ENCODE measurements at places on chromosomes 1 and 21.

- DNase-seq: no peak
Measured at GRCh38 chr1:17861685-17862084, 106.6 kb downstream of the ACTL8 start.

- no peak for DNase-seq
Measured at GRCh38 chr1:172711558-172711957, 52.7 kb downstream of the FASLG start.

DNA sequence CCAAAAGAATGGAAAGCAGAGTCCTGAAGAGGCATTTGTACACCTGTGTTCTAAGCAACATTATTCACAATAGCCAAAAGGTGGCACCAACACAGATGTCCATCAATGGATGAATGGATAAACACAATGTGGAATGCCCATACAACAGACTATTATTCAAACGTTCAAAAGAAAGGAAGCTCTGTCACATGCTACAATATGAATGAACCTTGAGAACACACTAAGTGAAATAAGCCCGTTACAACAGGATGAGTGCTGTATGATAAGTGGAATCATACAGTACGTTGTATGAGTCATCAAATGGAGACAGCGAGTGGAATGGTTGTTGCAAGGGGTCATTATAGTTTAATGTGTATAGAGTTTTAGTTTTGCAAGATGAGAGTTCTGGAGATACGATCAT is 80.1 kb downstream of the SH3BGR start:
- no peak for DNase-seq

DNA sequence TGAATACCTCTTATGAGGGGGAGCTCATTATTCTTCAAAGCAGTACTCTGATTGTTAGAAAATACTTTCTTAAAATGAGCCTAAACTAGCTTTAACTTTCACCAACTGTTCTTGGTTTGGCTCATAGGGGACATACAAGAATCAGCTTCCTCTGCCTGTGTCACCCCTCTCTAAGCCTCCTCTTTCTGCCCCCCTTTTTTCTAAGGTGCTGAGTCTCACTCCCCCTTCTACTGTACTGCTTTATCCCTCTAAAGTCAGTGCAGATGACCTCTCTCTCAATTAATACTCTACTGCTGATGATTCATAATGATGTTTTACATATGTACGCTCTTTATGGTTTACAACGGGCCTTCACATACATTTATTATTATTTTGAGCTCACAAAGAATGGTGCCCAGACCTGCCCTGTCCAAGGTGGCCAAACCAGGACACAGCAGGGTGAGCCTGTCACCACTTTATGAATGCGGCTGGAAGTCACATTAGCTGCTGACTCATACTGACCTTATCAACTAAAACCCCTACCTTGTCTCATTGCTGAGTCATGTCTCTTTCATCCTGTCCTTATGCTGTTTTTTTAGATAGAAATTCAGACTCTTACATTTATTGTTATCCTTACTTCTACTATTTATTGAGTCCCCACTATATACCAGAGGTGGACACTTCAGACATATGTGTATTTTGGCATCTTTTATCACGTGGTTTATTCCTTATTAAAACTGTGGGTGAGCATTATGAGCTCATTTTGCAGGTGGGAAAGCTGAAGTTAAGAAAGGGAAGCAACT is 126.9 kb downstream of the RNF220 start:
- DNase-seq: peak; percentile 69

GRCh38 chr1:156464335-156464734 is 36.2 kb downstream of the MEF2D start:
- no peak for DNase-seq

GRCh38 chr1:46969014-46969619 is 27.8 kb upstream of the CYP4A11 start:
- no peak for DNase-seq

- peak; percentile 89 for DNase-seq
Measured at GRCh38 chr1:246329900-246330299, 177.2 kb downstream of the SMYD3 start.

DNA sequence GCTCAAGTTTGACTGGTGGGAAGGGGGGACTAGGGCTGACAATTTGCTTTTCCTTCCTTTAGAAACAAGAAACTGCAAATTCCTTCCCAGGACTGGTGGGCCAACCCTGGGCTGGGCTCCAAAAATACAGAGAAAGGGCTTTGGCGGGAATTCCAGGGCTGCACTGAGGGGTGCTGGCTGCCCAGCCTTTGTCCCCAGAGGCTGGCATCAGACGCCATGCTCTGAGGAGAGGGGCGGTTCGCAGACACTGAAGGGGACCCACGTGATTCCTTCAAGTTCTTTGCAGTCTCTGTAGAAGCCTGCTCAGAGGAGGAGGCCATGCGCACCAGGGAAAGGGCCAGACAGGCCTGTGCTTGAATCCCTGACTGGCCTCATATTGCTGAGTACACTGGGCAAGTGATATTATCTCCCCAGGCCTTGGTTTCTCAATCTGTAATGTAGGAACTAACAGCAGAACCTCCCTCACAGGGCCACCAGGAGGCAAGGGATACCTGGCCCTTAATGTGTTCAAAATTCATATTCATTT is 119.5 kb downstream of the EPHB2 start:
- no peak for DNase-seq

DNA sequence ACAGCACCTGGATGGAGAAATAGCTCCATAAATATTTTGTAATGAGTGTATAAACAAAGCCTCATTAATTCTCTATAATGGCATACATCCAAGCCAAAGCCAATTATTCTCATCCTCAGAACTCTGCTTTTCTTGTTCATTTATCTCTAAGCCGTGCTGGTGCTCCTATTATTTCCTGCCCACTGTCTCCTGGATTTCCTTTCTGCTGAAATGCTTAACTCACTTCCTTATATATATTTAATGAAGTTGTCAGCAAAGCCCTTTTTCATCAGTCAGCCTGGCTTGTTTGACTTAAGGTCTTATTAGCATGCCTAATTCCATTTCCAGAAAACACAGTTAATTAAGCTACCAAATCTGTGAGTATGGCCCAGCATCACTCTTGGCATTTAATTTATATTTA is 93.4 kb downstream of the SLC25A24 start:
- no peak for DNase-seq

DNA sequence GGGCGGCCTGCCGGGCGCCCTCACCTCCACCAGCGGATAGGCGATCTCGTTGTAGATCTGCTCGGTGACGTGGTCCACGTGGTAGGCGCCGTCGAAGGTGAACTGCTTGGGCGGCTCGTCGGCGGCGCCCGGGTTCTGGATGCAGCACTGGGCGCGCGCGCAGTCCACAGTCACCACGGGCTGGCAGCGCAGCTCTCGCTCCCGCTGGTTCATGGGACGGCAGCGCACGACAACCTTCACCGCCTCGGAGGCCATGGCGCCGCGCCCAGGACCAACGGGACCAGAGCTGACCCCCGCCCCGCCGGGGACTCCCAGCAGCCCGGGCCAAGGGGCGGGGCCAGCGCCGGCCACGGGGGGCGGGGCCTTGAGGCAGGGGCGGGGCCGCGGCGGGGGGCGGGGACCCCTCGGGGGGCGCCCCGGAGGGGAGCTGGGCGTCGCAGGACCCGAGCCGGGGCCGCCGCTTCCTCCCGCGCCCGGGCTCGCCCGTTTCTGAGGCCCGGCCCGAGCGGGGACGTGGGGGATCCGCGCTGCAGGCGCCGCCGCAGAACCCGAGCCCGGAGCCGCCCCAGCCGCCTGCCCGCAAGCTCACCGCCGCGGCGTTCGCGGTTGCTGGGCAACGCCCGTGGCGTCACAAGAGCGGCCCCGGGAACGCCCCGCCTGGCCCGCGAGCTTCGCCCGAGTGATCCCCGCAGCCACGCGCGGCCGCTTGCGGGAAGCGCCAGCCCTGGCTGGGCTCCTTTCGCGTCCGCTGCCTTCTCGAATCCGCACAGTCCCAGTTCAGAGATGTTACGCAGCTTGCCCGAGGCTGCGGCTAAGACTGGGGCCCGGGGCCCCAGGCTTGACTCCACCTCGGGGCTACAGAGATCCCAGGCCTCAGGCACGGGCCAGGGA is at the start of gene KIF17:
TSS of gene KIF17 (minus strand) at position 556 of the 891 bp plus-strand sequence. CDS start at position 255, 301 bp downstream.
- peak; percentile 65 for DNase-seq

DNA sequence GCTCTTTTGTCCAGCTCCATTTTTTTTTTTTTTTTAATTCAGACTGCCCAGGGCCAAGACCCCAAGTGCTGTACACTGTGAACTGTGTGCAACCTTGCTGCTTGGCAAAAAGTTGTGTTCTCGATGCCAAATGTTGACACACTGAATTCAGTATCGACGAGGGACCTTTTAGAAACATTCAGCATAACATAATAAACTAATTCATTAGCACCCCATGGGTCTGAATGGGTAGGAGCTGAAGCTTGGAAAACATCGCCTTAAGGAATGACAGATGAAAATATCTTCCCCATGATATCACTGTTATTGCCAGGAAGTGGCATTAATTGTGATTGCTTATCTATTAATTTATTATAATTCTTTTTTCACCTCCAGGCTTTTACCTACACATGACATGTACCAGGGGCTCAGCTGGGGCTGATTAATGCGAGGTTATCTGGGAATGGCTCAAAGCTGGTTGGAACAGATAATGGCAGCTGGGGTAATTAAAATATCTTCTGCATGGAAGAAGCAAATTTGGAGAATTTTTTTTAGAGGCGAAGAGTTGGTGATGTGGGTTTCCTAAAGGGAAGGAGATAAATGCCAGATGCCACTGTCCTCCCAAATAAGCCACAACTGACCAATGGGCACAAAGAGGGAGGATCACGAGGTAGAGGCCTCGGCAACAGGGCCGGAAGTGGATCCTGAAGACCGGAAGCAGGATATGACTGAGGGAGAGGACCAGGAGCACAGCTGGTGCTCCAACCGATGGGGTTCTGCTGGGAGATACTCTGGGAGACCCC is 169.3 kb downstream of the GRIK3 start:
- no peak for DNase-seq

GRCh38 chr1:58812468-58812867 is 28.6 kb upstream of the JUN start:
- DNase-seq: no peak

- DNase-seq: peak; percentile 8
Measured at GRCh38 chr21:38376235-38376634, 119.4 kb downstream of the KCNJ15 start.

GRCh38 chr1:147522775-147523174 is 18.5 kb upstream of the BCL9 start:
- DNase-seq: no peak

DNA sequence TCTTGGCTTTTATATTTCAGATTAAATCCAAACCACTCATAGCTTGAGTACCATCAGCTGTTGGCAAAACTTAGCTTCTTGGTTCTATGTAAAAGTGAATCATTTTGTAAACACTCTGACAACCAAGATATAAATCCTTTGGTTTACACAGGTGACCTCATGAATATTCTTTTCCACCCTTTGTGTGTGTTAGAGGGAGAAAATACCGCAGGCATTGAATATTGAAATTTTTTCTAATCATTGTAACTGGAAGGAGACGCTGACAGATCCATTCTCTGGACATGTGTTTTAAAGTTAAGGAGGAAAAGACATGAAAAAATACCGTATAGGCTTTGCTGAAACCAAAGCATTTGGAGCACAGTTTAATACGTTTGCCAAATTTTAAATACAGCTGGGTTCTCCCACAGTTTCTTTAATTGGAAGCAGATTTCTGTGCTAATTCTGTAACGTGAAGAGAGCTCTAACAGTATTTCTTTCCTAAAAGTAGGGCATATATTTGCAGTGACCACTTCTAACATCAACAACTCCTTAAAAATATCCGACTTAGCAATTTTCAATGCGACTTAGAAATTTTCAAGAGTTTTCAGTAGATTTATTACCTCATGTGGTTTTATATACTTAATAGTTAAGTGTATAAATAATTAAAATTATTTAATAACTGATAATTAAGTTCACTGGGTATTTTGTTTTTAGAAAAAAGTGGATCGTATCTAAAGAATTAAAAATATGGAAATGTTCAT is 388.2 kb downstream of the USP25 start:
- DNase-seq: no peak

DNA sequence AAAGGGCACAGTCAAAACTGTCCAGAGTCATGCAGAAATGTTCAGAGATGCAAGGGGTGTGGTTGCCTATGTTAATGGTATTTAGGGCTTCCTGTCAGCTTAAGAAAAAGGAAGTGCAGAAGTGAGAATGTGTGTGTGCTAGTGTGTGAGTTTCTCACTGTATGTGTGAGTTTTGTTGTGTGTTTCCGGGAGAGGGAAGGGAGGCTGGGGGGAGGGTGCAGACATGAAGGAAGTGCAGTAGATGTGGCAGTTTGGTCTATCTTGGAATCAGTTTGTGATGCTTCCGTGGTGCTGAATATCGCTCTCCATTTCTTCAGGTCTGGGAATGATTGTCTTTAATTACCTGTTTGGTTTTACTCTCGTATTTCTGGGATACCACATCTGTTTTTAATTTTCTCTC is 16.5 kb upstream of the ATP6V1G3 start:
- peak; percentile 81 for DNase-seq

- peak; percentile 19 for DNase-seq
Measured at GRCh38 chr21:42360317-42360716, 6.0 kb downstream of the TFF1 start.

- peak; percentile 59 for DNase-seq
Measured at GRCh38 chr1:8439015-8439702, 121.2 kb downstream of the SLC45A1 start.

- no peak for DNase-seq
Measured at GRCh38 chr1:29237852-29238619, 1.7 kb downstream of the PTPRU start.

- no peak for DNase-seq
Measured at GRCh38 chr1:63317817-63318152, 4.6 kb upstream of the FOXD3 start.

DNA sequence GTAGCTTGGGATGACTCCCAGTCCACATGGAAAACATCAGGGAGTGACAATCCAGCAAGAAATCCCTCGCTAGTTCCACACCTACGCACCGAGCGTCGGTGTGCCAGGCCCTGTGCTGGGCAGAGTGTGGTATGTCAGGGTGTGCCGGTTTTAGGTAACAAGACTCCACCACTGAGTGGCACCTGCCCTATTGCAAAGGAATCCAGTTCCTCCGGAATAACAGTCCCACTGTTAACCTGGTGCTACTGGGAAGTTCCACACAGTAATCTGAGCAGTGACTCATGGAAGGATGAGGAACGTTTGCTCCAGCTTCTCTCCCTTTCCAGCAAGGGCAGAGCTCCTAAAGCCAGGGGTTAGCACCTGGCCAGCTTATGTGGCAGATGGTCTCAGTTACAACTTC is 14.3 kb downstream of the RNF207 start:
- no peak for DNase-seq

DNA sequence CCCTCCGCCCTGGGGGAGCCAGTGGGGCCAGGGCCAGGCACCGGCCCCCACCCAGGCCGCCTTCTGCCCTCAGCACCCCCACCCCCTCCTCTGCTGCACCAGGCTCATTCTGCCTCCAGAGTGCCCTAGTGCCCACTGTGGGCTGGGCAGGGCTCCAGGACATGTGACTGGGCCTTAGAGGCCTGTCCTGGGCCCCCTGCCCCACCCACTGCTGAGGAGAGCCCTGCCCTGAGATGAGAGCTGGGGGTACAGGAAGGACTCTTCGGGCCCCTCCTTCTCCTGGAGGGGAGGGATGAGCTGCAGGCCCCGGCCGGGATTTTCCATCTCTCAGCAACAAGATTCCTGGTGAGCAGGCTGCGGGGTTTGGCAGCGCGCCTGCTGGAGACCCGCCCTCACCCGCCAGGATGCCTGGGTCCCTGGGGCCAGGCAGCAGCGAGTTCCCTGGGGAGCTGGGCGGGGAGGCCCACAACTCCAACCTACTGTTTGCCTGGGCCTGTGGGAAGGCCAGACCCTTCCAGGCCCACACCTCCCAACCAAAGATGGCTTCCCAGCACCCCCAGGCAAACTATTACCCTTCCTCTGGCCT is 14.0 kb downstream of the AHDC1 start:
- no peak for DNase-seq

GRCh38 chr1:223825767-223826748 is 19.7 kb downstream of the TP53BP2 start:
- DNase-seq: no peak

- DNase-seq: no peak
Measured at GRCh38 chr1:60984062-60984799, 98.1 kb upstream of the NFIA start.

- DNase-seq: peak; percentile 66
Measured at GRCh38 chr1:21659099-21659923, 9.8 kb downstream of the RAP1GAP start.
